ENCODE measurements at places on chromosomes 6 and 20.

DNA sequence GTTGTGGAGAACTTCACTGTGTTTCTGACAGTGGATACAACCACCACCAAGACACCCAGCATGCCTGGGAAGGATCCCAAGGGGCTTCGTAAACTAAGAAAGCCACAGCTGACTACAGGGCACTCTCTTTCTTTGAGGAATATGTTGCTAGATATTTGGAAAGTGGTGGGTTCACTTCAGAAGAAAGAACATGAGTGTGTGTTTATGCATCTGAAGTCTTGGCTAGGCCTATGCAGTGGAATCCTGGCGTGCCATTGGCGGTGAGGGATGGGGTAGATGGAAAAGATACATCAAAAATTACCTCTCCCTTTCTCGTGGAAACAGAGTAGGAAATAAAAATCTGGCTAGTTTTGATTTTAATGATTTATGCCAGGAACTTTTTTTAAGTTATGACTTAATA, 187.7 kb downstream of the PDE7B start:
- DNase-seq = no peak

DNA sequence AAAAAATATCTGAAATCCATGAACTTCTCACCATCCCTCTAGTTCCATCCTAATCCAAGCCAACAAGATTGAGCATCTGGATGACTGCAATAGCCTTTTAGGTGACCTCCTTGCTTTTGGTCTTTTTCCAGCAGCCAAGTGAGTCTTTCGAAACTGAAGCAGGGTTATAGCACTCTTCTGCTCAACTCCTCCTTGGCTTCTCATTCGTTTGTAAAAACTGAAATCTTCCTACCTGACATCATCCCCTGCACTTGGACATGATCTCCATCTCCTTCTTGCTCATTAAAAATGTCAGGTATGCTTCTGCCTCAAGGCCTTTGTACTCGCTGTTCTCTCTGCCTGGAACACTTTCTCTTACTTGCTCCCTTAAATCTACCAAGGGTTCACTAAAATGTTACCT, 46.0 kb downstream of the STX7 start:
- DNase-seq = no peak

DNA sequence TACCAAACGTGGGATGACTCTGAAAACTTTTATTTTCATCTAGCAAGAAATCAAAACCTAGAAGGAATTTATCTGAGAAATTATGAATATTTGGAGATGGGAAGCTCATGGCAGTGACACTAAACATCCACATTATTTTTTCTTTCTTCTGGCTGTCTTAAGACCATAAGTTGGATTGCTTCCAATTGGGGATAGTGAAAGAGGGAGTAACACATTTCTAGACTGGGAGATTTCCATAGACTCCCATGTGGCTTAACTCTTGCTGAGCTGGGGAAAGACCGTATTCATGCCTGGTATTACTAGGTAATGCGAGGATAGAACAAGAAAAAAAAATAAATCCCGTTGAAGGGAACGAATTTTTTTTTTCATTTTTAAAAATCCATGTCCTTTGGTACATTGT, 120.0 kb downstream of the UTRN start:
- DNase-seq = no peak

DNA sequence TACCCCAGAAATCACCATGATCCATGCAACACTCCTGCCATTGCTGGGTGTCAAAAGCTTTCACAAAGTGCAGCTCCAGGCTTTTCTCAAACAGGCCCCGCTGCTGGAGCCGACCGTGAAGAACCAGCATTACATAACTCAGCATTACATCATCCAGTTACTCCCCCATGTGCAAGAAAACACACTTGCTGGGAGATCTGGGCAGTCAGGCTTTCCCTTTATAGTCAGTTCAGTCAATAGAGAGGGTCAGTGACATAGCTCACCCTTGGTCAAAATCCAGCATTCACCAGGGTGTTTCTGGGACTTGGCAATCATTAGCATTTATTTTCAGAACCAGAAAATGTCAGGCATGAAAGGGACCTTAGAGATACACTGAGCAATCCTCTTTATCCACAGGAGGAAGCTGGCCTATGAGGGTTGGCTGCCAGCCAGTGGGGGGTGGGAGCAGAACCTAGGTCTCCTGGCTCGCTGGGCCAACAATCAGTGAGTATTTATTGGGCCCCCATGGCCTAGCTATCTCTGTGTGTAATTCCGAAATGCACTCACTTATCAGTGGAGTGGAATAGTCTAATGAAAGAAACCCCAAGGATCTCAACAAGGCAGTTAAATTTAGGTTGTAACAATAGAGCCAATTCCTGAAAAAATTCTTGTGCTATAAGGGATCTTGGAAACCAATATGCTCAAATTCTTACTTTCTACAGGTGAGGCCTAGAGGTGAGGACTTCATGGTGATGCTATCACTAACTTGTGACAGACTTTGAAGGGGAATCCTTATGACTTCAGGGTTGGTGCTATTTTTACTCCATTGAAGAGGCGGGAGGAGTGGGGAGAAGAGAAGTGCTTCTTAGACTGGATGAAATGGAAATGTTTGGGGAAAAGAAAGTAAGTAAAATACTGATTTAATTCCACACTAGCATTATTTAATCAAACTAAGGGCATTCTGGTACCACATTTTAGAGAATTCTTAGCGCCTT, 54.6 kb downstream of the LYRM4 start:
- no peak for DNase-seq

GRCh38 chr20:58888521-58889333, 36.2 kb downstream of the GNAS start:
- peak; percentile 86 for DNase-seq

- DNase-seq = no peak
These were observed 455.3 kb downstream of the EPM2A start for GRCh38 chr6:145279993-145280392.

DNA sequence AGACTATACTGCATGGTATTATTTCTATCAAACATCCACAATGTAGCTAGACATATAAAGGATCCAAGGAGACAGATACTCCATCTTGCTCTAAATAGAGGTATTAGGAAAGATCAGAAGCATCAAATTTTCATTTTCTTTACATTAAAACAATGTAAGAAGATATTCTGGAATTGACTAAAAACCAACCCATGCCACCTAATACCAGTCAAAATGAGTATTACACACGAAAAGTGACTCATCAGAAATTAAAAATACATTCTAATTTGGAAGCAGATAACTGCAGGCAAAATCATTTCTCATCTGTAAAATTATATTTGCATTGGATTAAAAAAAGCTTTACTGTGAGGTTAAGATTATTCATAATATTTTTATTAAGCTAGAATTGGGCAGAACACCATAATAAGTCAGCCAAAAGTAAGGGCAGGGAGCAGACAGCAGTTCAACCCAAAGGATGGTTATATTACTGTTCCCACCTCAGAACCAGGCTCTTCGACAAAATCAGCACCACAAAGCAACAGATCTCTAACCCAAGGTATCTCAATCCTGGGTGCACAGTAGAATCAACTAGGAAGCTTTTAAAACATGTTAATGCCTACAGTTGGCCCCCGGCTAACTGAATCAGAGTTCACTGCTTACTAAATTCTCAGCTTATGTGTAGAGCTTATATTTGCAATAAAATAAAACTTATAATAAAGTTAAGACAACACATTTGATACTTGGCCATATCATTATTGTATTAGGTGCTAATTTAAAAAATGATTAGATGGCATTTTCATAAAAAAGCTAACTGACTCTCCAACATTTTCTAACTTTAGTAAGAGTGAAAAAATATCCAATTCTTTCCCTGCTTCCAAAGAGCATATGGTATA, 35.2 kb downstream of the SAMD3 start:
- DNase-seq = no peak

DNA sequence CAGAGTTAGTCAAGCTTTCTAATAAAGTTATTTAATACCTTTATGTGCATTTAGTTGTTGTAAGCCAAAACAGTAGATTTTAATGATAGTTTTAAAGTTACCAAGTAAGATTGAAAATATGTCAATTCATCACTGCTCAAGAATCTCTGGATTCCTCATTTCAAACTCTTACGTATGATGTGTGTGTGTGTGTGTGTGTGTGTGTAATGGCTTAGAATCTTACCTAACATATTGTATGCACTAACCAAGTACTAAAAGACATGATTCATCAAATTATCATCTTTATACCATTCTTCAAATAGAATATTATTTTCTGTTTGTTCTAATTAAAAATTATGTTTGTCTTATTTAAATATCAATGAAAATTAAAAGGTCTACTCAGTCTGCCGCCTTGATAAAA, 41.5 kb upstream of the ZNF337 start:
- DNase-seq = no peak

DNA sequence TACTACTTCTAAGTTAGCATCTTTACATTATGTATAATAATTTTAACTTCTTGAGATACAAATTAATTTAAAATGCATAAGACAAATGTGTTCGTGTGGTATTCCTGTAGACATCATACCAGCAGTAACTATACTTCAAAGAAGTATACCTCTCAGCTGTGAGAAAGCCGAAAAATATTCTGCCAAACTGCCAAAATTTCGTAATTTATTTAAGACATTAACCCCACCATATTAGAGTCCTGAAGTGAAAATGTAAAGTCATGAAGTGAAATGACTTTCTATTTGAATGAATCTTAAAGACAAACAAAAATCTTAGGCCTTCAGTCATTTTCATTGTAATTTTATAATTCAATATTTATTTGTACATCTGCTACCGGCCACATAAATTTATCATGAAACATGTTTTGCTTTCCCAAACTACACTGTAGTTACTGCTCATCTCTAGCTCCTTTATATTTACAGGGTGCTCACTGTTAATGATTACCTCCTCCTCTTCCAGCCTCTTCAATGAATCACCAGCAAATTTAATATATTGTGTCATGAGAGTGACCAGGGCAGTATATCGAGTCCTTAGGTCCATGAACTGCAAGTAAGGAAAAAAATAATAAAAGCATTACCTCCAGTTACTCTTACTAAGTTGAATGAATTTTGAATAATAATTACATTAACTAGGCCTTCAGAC, 18.5 kb downstream of the DST start:
- DNase-seq = no peak

- DNase-seq = no peak
These were observed 151.2 kb downstream of the ELOVL4 start for GRCh38 chr6:79796197-79796596.

- no peak for DNase-seq
These were observed 188.4 kb upstream of the PHACTR1 start for GRCh38 chr6:12528136-12528535.

GRCh38 chr6:44735630-44735963, 348.1 kb downstream of the CDC5L start:
- DNase-seq = no peak

DNA sequence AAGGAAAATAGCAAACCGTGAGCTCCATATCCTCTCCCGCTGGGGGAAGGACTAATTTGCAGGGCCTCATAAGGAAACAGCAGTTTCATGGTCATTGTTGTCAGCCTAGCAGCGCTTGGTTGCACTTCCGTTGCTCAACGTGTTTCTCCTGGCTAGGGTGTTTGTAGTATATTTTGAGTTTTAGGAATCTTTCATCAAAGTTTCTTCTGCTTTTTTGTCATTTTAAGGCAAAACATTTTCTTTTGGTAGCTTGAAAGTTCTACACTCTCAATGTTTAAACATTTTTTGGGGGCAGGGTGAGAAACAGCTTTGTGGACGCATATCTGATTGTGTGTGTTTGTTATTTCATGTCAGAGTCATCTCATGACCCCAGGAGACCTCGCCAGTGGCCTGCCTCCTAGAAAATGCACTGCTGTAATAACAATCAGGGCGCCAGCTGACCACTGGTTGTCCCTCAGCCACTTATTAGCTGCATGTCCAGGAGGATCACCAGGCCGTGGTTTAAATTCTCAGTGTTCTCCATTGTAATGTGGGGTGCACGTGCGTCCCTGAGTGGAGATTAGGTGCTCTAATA, 20.6 kb downstream of the JARID2 start:
- no peak for DNase-seq

DNA sequence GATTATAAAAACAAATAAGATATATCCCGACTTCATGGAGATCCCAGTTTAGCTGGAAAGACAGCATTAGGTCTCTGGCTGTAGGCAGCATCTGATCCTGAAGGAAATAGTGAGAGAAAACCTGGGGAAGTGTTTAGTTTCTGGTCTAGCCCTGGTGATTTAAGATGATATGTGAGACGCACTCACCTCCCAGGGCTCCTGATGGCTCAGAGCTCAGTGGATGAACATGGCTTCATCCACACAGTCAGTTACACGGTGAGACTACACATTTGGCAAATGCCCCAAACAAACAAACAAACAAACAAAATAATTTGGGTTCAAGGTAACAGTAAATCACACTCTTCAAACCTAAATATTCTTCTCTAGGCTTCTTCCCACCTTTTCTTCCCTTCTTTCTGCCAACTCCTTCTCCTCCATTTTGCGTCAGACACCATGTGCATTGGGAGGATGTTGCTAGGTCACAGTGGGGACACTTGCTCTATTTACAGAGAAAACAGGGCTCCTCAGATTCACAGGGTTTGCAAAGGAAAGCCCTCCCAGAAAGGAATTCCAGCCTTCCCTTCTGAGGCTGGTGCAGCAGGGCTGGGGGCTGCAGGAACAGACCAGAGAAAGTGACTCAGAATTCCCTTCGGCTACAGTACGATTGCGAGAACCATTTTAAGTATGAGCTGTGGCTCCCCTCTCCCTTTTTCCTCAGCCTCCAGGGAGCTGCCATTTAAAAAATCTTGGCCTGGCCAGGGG, 59.6 kb upstream of the SALL4 start:
- DNase-seq = no peak

GRCh38 chr20:7943891-7944290, 3.6 kb upstream of the HAO1 start:
- no peak for DNase-seq

DNA sequence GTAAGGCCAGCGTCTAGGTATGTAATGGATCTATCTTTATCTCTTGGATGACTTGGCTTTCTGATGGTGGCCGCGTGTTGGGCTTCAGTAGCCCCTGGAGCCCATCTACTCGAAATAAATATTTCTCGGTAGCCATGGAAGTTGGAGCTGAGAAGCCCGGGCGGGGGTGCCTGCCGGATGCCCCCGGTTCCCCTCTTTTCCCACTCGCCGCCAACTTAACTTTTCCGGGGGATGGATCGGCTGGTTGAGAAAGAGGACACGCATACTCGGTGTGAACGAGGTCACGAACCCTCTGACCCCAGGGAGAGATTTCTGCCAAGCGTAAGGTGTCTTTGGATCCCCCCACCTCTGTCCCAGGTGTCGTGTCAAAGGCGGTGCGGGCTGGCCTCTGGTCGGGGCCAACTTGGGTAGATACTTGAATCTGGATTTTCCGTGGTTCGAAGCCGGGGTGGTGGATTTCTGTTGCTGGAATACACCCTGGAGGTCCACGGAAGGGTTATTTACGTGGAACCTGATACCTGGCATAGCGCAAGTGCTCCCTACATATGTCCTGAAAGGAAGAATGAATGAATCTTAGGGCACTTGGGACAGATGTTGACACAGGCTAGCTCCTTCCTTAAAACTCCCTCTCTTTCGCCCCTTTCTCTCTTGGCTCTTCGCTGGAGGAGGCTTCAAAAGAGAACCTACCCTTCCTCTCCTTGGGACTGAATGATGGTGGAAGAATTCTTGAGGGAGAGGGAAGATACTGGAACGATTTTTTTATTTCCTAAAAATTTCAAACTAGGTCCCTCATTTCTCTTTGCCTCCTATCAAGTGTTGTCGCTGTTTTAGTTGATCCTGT, 996 bp downstream of the DOK5 start:
- DNase-seq = no peak
